ENCODE measurements at places on chromosomes 16 and 17.

- peak; percentile 70 for DNase-seq
Measured at GRCh38 chr17:42221886-42222745, 27.8 kb upstream of the GHDC start.

- DNase-seq: peak; percentile 27
Measured at GRCh38 chr17:9566067-9566466, 9.6 kb downstream of the STX8 start.

DNA sequence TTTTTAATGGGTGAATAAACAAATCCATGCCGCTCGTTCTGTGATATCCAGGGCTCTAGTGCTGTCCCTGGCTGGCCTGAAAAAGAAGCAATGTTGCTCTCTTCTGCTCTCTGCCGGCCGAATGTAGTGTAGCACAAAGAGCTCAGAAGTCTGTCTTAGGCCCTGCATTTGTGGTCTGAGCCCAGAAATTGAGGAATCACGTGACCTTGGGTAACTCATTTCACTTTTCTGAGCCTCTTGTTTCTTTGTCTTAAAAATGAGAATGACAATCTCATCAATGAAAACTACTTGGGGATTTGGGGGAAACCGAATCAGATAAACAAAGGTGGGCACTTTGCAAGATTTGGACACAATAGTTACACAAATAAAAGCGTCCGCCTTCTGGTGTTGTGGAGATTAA, 381.6 kb upstream of the ASIC2 start:
- peak; percentile 38 for DNase-seq

DNA sequence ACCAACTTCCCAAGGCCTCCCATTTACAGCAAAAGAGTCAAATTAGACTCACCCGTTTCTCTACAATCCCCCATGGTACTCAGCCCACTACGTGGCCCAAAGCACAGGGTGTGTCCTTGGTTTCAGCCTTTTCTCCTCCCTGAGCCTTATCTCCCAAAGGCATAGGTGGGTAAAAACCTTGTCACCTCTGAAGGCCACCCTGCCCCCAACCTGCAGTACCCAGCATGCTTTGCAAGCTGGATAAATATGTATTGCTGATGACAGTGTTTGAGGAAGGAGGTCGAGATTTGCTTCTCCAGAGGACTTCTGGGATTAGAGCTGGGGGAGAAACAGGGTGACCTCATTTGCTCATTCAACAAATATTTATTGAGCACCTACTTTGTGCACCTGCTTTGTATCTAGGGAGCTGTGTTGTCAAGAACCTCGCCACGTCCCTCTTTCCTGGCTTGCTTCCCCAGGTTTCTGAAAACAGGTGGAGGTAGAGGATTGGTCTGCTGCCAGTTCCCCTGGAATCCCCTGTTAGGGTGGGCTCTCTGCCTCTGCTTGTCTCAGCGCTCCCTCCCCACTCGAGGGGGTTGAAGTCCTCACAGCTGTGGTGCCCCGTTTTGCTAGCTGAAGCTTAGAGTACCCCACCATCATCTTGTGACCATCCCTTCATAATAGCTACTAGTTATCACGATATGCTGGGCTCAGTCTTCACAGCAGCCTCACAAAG, 3.0 kb downstream of the LASP1 start:
- DNase-seq: no peak

DNA sequence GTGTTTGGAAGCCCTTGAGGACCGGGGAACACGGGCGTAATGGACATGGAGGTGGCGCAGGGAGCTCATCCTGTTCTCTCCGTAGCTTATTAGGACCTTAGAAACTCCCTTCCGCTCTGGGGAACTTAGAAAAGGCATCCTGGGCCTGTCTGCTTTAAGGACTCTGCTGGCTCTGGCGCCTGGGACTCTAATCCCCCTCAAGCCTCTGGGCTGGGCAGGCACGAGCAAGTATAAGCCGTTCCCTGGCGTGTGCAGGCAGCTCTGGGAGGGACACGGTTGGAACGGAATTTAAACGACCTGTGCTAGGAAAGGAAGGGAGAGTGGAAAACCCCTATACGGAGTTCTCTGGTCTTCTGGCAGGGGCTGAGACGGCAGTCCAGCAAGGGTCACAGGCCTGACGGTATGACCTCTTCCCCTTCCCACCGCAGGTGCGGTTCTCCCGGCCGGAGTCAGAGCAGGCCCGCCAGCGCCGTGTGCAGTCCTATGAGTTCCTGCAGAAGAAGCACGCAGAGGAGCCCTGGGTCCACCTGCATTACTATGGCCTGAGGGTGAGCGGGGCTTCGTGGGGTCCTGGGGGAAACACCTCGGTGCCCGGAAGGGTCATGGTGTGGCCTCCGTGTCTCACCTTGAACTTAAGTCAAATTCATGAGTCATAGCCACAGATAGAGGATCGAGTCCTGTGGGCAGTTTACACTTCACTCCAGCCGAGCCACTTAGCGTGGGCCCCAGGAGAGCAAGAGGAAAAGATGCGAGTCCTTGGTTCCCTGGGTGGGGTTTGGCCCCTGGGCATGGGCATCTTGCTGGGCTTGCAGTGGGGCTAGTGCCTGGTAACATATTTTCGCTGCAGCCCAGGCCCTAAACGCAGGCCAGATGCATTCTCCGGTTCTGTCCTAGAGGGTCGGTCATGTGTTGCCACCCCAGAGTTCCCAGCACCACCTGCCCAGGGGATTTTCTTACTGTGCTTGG, 17.7 kb downstream of the POLR3E start:
- no peak for DNase-seq

GRCh38 chr16:88538366-88539060, 31.7 kb upstream of the ZC3H18 start:
- no peak for DNase-seq

DNA sequence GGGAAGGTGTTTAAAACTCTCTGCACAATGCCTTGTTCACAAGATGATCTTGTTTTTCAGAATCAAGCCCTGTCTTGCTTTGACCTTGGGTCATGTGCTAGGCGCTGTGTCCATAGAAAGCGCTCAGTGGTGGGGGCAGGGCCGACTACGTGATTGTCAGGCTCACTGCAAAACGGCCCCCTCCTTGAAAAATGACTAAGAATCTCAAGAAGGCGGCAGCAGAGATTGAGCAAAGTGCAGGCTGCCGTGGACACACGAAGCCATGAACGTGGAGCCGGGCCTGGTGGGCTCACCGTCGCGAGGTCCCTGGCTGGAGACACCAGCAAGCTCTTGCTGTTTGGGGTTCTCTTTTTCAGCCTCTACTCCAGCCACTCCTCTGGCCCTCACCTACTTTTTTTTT, 10.2 kb downstream of the ATP2C2 start:
- DNase-seq: no peak

DNA sequence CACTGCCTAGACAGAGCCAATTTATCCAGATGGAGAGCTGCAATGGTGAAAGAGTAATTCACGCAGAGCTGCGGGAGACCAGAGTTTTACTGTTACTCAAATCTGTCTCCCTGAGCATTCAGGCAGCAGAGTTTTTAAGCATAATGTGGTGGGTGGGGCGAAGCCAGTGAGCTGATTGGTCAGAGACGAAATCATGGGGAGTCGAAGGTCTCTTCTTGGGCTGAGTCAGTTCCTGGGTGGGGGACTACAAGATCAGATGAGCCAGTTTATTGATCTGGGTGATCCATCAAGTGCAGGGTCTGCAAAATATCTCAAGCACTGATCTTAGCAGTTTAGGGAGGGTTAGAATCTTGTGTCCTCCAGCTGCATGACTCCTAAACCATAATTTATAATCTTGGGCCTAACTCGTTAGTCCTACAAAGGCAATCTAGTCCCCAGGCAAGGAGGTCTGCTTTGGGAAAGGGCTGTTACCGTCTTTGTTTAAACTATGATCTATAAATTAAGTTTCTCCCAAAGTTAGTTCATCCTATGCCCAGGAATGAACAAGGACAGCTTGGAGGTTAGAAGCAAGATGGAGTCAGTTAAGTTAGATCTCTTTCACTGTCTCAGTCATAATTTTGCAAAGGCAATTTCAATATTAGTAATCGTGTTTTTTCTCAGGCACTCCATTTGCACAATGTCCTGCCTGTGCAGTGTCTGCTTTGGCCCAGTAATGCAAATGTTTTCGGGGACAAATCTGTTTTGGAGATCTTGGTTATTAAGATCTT, 27.0 kb downstream of the PIGL start:
- DNase-seq: no peak

GRCh38 chr16:19172098-19172780, 4.2 kb downstream of the SYT17 start:
- no peak for DNase-seq

DNA sequence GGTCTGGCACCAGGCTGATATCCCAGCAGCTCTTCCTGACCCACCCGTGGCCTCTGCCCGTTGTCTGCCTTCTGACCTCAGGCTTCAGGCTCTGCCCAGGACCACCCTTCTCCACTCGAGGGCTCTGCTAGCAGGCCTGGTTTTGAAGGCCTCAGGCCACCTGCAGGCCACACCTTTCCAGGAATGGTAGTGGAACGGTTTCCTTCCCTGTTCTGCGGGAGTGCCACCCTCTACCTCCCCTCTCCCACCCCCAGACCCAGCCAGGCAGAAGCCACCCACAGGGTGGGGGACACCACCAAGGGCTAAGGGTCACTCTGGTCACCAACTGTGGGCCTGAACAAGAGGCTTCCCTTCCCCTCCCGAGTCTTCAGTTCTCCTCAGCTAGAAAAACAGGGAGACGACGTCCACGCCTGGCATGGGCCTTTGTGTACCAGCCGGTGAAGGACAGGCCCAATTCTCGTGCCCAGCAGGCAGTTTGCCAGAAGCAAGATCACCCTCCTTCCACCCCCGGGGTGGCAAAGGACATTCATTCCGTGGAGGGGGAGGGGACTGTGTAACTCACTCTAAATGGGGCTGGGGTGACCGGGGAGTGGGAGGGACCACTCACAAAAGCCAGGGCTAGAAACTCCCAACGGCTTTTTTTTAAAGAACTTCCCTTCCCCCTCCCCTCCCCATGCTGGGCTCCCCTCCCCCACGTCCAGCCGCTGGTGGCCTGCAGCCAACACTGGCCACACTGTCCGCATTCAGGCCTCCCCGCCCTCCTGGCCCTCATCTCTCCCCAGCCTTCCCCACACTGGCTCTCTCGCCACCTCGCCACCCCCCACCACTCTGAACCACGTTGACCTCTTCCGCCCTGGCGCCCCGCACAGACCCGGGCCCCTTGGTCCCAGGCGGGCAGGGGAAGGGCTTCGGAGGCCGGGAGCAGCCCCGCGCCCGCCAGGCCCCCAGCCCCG, 7.7 kb downstream of the CBX4 start:
- DNase-seq: no peak

GRCh38 chr17:7882629-7883028, 6.0 kb upstream of the CHD3 start:
- no peak for DNase-seq

- peak; percentile 19 for DNase-seq
Measured at GRCh38 chr16:81842564-81843242, 63.6 kb downstream of the PLCG2 start.

- no peak for DNase-seq
Measured at GRCh38 chr17:8101721-8102120, 14.2 kb upstream of the ALOX12B start.

- no peak for DNase-seq
Measured at GRCh38 chr17:81577278-81578000, 25.3 kb upstream of the FAAP100 start.

DNA sequence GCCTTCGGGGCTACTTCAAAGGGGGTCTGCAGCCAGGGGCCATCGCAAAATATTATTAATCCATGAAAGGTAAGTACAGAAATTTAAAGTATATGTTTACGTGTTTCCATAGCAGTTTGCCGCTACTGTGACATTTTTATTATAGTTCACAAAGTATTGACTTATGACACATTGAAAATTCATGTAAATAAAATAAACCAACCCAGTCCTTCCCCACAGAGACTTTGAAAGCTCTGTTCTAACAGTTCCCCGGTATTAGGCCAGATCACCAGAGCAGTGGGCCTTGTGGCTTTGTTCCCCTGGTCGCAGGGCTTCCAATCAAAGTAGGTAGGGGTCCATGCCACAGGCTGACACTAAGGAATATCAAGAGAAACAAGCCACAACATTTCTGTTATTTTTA, 13.9 kb downstream of the KIAA0753 start:
- DNase-seq: no peak

DNA sequence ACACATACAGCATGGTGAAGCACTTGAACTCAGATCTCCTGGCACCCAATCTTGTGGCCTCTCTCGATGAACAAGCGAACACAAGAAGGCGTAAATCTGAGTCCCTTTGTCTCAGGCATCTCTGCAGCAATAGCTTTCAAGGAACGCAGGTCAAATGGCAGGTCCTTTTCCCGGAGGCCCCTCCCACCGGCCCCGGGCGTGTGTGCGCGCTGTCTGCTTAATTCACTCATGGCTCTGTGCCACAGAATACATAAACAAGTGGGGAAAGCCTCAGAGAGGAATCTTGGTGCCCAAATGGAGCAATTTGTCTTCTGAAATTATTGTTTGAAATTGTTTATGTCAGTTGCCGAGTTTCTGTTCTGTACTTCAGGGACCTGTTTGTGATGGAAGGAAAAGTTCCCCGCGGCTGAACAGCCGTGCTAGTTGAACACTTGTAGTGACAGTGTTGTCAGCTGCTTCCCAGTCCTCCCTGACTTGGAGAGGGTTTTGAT, 14.8 kb downstream of the MYOCD start:
- DNase-seq: no peak

- no peak for DNase-seq
Measured at GRCh38 chr16:65415460-65415859, 293.6 kb upstream of the CDH11 start.

GRCh38 chr16:21703589-21704174, 39.9 kb downstream of the OTOA start:
- no peak for DNase-seq

- DNase-seq: no peak
Measured at GRCh38 chr17:54408731-54409130, 491.9 kb upstream of the TOM1L1 start.

GRCh38 chr16:16028311-16028999, 79.0 kb downstream of the ABCC1 start:
- no peak for DNase-seq

- no peak for DNase-seq
Measured at GRCh38 chr16:2172688-2173335, 17.2 kb downstream of the TRAF7 start.

DNA sequence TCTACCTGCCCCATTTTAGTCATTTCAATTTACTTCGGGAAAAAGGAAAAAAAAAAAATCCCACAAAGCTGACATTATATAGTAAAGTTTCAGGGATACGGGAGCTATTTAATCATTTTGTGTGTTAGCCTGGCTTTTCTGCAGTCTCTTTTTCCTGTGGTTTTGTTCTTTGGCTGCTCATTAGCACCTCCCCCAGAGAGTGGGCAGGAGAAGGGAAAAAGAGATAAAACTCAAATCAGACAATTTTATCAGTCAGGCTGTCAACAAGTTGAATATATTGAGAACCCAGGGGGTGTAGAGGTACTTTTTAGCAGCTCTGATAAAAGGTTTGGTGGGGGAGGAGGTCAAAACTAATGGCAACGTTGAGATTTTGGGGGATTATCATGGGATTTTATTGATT, 559.0 kb upstream of the PSMD7 start:
- no peak for DNase-seq
